Ascending aorta (tissue), 2 donors: ENCODE measurements at places on chromosomes 3 and 15. TPM values are rescaled to one million over a fixed set of nuclear protein-coding genes. Genes with fewer than 3 reads are reported as not detected.

Gene TEX9
- total RNA-seq: 12.5 TPM

Gene CPLX3
- total RNA-seq: not detected

Gene SSUH2
- not detected for total RNA-seq

Gene NR1I2
- total RNA-seq: not detected

Gene NDUFAF3
- total RNA-seq: 200 TPM

Gene GRAMD2A
- total RNA-seq: not detected

Gene HCLS1
- total RNA-seq: 19.8 TPM

DNA sequence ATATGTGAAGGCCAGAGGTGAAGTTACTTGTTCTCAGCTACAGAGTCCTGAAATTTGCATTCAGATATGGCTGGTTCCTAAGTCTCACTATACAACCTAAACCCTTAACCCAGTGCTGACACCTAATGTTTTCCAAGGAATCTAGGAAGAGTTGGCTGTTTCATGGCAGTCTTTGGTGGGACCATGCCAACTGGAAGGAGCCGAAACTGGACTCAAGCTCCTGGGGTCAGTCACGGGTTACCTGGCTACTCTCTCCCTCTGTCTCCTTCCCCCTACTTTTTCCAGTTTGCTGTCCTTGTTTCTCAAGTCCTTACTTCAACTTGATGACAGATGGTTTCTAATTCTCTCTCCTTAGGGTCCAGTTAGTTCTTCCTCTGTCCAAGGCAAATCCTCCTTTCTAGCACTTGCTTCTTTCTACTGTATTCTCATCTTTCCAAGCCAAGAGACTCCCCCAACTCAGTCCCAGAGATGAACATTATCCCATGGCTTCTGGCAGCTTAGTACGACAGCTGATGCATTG lies 88.6 kb upstream of the COL6A5 start:
- no peak for DNase-seq
- no peaks in the 10 kb centered on the region for H3K4me1 ChIP-seq

GRCh38 chr15:78977591-78978347 lies 32.9 kb upstream of the CTSH start:
- DNase-seq: no peak
- H3K4me3 ChIP-seq: no peak overlapping the region
- no peaks in the 10 kb centered on the region for H3K36me3 ChIP-seq
- no peaks in the 10 kb centered on the region for H3K4me1 ChIP-seq
- no peak overlapping the region for H3K27ac ChIP-seq

GRCh38 chr15:100250176-100250800 lies 91.5 kb downstream of the ADAMTS17 start:
- no peaks in the 10 kb centered on the region for H3K4me1 ChIP-seq
- no peaks in the 10 kb centered on the region for H3K36me3 ChIP-seq
- no peaks in the 10 kb centered on the region for H3K27me3 ChIP-seq
- H3K4me3 ChIP-seq: no peak overlapping the region

GRCh38 chr3:45545476-45545875 lies 49.1 kb upstream of the LIMD1 start:
- no peak overlapping the region for H3K27ac ChIP-seq
- peak; percentile 78 for DNase-seq
- H3K4me3 ChIP-seq: no peak overlapping the region

GRCh38 chr15:47570881-47571640 lies 146.2 kb upstream of the SEMA6D start:
- no peak for DNase-seq
- peak overlapping the region; percentile 41 for H3K27ac ChIP-seq
- H3K36me3 ChIP-seq: no peaks in the 10 kb centered on the region
- no peaks in the 10 kb centered on the region for H3K4me1 ChIP-seq

DNA sequence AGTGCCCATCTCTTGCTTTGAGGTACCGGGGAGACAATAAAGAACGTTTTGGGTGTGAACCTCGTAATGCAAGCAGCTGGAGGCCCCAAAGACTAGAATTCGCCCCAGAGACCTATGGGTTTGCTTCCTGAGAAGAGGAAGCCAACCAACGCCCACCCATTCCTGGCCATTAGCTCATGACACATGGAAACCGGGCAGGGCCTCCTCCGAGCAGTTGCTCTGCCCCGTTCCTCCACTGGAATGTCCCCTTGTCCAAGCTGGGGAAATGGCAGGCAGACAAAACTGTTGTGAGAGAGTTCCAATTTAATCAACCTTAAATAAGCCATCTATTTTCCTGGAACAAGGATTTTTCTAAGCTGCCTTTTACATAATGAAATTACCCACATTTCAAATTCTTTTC lies 250.9 kb upstream of the IGF1R start:
- H3K4me1 ChIP-seq: no peaks in the 10 kb centered on the region
- no peaks in the 10 kb centered on the region for H3K36me3 ChIP-seq
- no peak for DNase-seq
- H3K4me3 ChIP-seq: no peak overlapping the region
- H3K27ac ChIP-seq: no peak overlapping the region

DNA sequence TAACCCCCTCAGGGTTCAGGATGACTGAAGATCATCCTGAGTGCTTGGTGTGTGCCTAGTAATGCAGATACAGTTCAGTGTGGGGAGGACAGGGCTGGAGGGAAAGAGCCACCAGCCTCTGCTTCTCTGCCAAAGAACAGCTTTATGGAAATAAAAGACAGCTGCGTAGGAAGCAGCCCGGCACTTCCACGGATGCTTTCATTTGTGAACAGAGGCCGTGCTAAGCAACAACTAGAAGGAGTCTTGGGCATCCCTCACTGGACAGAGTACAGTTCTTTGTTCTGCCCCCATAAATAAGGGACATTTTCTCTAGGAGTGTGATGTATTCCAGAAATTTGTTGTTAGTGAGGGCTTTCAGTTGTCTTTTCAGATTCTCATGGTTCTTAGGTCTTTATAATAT lies 194.8 kb upstream of the RGMA start:
- H3K27ac ChIP-seq: no peak overlapping the region
- no peak for DNase-seq
- no peaks in the 10 kb centered on the region for H3K27me3 ChIP-seq
